ENCODE measurements at places on chromosomes 1 and 21.

DNA sequence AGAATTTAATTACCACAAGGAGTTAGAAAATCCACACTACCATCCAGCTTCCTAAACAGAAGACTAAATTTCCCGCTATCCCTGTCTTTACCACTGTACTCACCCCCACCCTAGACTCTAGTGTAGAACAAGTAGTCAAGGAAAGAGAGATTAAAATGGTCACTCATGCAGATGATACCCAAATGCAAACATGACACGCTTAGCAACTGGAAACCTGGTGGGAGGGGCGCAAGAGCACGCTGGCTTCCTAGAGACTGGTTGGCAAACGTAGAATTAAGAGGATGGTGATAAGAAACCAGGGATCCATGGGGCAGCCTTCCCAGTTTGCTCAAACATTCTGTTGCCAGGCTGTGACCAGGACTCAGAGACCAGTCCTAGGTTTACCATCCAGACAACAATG is 9.9 kb upstream of the LDLRAD1 start:
- DNase-seq = no peak

GRCh38 chr1:154943649-154944400 is 7.3 kb upstream of the PMVK start:
- no peak for DNase-seq

GRCh38 chr21:26934383-26934782 is 32.5 kb downstream of the ADAMTS5 start:
- DNase-seq = no peak

DNA sequence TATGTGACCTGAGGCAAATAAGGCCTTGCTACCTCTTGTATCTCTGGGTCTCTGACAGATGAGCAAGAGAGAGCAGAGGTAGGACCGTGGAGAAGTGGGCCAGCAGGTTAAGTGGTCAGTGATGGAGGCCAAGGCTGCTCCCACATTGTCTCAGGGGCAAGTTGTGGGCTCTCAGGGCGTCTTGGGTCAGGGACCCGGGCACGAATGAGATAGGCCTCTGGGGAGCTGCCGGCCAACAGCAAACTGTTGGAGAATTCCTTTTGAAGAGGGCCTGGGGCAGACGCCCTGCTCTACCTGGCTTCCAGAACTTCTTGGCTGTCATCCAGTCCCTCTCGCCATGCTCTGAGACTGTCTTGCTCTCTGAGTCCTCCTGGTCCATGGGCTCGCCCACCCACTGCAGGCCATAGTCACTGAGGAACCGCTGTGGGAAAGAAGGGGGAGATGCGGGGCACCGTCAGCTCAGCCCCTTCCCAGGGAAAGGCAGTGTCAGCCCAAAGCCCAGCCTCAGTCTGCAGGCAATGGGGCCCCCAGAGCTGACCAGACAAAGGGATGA is 12.4 kb downstream of the UBXN11 start:
- DNase-seq = peak; percentile 2

DNA sequence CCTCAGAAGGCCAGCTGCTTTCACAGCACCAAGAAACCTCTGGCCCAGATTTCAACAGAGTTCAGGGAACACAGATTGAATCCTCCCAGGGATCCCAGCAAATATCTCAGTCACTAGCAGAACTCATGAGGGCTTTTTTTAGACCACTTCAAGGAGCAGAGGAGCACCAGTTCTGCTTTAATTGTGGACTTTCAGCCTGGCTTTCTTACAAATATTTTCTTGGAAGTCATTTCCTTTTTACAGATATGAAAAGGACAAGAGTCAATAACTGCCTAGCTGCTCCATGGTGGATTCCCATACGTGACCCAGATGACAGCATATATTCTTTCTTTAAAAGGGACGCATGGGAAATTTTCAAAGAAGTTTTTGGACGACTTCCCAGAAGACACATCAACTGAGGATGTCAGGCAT is 6.4 kb upstream of the LRRC8B start:
- no peak for DNase-seq

- DNase-seq = no peak
Measured at GRCh38 chr1:150162582-150162861, 12.8 kb downstream of the PLEKHO1 start.

- DNase-seq = no peak
Measured at GRCh38 chr1:23899070-23899469, 14.1 kb downstream of the CNR2 start.

DNA sequence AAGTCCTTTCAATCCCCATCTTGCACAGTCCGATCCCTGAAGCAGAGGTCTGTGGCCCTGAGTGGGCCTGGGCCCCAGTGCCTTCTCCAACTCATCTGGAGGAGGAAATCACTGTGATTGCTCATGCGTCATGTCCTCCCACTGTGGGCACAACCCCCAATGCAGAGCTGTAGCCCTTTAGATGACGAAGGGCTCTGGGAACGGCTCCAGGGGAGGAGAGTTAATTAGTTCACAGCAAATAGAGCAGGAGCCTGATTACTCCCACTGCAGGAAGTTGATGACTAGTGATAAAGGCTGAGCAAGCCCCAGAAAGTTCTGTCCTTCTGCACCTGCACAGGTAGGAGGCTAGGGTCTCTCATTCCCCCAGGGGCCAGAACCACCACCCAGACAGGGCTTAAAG is 111.5 kb downstream of the CCDC185 start:
- no peak for DNase-seq

GRCh38 chr1:205441716-205442050 is 14.2 kb downstream of the BLACAT1 start:
- DNase-seq = no peak

- no peak for DNase-seq
Measured at GRCh38 chr1:114269539-114269938, 115.9 kb upstream of the SYT6 start.

GRCh38 chr1:205224736-205225135 is 3.0 kb upstream of the TMCC2 start:
- no peak for DNase-seq

GRCh38 chr1:89952605-89953130 is 42.2 kb upstream of the ZNF326 start:
- DNase-seq = no peak
